NCI-H2081 (cell line): ENCODE measurements at places on chromosomes 12 and 14.

GRCh38 chr14:54197369-54197768, 199.4 kb upstream of the CDKN3 start:
- no peak for DNase-seq

DNA sequence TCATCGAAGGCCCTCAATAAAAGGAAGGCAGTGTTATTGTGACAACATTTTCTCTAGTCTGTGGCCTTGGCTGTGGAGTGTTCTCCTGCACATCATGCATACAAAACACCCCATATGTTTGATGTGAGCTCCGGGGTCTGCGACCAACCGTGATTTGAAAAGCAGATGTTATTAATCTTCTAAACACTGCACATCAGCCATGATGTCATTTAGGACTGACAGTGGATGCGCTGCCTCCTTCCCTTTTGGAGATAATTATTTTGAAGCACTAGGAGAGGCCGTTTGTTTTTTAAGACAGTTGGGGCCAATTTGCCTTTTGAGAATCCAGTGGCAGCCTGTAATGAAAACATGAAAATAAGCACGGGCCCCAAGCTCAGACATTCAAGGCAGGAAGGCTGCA, 1041.6 kb downstream of the BCL11B start:
- DNase-seq = no peak

GRCh38 chr12:121955258-121956237, 37.2 kb downstream of the CFAP251 start:
- DNase-seq = no peak

DNA sequence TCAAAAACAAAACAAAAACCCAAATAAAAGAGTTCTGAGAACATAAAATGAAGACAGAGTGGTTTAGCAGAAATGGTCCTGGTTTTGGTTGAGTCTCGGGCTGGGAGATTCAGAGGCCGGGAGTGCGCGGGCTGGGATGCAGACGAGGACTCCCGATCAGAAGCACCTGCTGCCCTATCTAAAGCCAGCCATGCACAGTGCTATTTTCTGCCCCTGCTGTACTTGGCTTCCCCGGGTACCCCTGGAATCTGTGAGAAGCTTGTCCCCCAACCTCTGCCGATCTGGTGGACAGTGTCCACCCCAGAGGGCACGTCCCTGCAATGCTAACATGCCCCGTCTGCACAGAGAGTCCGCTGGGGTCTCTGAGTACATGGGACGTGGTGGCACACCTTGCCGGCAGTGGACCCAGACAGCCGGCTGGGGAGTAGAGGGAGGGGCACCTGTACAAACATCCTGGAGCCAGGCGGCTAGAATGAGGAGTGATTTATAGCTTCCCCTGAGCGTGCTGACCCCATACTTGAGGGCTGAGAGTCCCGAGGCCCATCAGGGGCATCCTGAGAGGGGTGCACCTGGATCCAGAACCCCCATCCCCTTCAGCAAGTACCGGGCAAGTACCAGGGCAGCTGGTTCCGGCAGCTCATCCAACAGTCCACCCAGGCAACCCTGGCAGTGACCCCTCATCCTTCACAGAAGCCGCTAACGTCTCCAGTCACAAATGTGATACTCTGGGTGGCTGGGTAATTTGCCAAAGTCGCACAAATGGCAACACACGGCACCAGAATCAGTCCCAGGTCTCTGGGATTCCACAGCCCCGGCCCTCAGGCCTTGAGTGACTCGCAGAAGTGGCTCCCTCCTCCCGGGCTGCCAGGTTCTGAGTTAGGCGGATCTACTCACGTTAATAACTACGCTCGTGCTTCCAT, 37.1 kb downstream of the CHGA start:
- peak; percentile 81 for DNase-seq

GRCh38 chr14:22388669-22389595, 200.1 kb downstream of the DAD1 start:
- DNase-seq = no peak

DNA sequence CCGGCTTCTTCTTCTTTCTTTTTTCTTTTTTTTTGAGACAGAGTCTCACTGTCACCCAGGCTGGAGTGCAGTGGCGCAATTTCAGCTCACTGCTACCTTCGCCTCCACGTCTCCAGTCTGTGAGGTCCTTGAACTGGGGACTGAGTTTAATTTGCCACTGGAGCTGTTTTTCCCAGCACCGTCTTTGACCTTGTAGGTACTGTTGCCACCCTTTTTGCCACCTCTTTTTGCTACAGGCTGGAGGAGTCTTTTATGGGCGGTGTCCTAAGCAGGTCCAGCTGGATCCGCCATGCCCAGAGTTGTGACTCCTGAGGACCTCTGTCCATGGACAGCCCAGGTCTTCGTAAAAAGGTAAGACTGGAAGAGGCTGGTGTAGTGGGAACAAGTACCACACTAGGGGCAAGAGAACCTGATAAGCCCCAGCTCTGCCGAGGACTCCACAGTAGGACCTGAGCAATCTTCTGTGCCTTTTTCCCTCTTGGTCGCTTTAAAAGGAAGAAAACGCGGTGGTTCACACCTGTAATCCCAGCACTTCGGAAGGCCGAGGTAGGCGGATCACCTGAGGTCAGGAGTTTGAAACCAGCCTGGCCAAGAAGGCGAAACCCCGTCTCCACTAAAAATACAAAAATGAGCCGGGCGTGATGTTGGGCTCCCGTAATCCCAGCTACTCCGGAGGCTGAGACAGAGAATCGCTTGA, 946 bp downstream of the RNU4-2 start:
- DNase-seq = no peak

DNA sequence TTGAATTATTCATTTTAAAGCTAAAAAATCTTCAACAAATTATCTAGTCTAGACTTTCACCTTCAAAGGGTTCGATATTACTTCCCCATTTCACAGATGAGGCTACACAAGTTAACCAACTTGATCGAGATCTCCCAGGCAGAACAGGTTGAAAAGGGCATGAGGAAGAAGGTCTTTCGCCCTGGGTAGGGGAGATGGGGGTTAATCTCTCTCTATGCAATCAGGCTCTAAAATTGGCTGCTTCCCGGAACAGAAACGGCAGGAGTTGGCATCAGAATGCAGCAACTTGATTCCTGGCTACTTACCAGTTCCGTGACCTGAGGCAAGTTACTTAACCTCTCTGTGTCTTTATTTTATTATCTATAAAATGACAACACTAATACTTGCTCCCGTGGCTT, 2.4 kb upstream of the CISTR start:
- no peak for DNase-seq

- peak; percentile 6 for DNase-seq
Observed at GRCh38 chr14:50619569-50620141, 48.5 kb downstream of the SAV1 start.
